ENCODE measurements at places on chromosomes 7 and 10.

- no peak for DNase-seq
Measured at GRCh38 chr7:15327001-15327400, 234.8 kb downstream of the AGMO start.

- no peak for DNase-seq
Measured at GRCh38 chr10:6501931-6502330, 78.1 kb downstream of the PRKCQ start.

DNA sequence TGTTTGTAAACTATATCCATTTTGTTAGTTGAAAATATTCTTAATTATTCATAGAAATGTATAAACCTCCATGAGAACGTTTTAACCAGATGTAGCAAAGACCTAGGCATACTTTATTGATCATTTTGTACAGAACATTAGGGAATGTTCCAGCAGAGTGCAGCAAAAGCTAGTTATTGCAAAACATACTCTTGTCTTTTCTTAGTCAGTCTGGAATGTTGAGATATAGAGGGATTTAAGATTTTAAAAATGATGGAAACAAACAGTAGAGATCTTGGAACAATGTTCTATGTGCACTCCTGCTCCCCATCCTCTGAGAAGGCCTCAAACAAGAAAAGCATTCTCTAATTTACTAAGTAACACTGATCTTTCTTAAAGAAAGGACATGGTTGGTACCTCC lies 292.1 kb downstream of the BBS9 start:
- no peak for DNase-seq

GRCh38 chr7:128931965-128932861 lies 5.5 kb upstream of the IRF5 start:
- DNase-seq, result no peak

- DNase-seq, result no peak
Measured at GRCh38 chr7:91198371-91198770, 65.9 kb upstream of the FZD1 start.

DNA sequence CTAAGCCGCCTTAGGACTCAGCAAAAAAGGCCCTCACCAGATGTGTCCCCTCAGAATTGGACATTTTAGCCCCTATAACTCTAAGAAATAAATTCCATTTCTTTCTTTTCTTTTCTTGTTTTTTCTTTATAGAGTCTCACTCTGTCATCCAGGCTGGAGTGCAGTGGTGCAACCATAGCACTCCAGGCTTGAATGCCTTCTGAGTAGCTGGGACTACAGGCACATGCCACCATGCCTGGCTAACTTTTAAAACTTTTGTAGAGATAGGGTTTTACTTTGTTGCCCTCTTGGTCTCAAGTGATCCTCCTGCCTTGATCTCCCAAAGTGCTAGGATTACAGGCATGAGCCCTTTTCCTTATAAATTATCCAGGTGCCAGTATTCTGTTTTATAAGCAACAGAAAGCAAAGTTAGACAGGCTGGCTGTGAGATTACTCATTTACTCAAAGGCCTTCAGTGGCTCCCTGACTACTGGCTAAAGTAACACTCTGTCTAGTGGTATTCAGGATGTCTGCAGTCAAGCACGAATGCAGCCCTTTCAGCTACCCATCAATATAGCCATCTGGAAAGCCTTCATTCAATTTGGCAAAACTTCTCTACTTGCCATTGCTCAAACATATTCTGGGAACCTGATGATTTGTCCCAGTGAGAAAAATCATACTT lies 128.6 kb downstream of the ICA1 start:
- no peak for DNase-seq

- DNase-seq, result no peak
Measured at GRCh38 chr10:97003151-97003803, 171.2 kb downstream of the LCOR start.

GRCh38 chr7:70051726-70052125 lies 453.5 kb downstream of the AUTS2 start:
- no peak for DNase-seq

GRCh38 chr10:63455507-63455906 lies 10.3 kb downstream of the JMJD1C start:
- DNase-seq, result no peak

- no peak for DNase-seq
Measured at GRCh38 chr7:141363748-141364147, 187.5 kb upstream of the AGK start.

DNA sequence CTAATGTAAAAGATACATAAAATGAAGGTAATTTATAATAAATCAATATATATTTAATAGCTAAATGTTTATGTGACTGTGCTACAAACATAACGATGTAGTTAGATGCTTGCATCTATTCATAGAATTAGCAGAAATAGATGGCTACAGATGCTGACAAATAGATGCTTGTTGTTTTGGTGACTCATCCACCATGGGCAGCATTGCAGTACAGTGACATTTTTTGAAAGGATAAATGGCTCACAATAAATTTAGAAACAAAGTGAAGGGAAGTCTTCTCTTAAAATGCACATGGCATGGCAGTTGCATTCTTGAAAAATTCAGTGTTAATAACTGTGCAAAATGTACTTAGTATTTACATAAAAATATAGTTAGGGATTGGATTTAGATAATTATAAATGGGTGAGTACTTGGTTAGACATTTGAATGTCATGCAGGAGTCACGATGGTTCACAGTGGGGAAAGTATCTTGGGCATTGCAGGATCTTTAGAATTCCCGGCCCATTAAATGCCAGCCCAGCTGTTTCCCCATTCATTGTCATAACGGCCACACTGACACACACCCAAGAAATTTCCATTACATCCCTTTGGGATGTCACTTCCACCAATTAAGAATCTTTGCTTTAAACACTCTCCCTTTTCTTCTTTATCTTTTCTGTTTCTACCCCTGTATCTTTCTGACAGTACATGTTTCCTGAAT lies 564.1 kb downstream of the ATRNL1 start:
- no peak for DNase-seq

DNA sequence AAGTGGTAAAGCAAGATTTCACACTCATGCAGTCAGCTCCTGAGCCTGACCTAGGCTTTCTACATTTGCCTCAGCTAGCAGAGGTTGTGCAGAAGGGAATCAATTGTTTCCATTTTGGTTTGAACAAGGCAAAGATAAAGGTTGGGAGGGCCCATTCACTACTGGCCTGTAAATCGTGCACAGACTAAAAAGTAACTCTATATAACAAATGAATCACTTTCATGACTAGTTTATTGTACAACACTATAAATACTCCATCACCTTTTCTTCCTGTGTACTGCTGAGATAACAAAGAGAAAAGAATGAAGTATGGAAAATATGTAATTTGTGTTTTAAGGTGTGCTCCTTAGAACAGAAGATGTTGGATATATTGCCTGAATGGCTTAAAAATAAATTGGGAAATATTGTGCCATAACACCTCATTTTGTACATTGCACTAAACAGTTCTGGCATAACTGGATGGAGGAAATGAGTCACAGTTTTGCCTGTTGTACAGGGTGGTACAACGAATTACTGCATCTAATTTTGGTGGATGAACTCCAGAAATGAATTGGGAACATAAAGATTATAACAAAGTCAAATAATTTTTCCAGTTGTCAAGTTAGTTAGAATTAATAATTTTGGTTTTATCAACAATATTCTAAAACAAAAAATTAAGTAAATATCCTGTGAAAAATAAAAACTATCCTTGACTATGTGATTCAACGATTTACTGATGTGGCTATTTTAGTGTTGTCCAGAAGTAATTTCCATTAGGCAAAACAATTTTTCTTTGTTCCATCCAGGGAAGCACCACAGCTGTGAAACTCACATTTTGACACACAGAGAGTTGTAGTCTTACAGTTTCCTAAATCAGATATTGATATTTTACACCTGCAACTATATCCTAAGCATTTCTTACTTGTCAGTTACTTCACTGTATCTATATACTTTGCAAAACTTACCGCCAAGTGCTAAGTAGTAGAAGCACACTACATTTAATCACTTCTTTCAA lies 18.0 kb downstream of the SEMA3C start:
- DNase-seq, result no peak

GRCh38 chr7:142671506-142671905 lies 77.8 kb upstream of the PRSS1 start:
- no peak for DNase-seq

GRCh38 chr10:29773675-29774091 lies 138.9 kb upstream of the SVIL start:
- DNase-seq, result no peak

- no peak for DNase-seq
Measured at GRCh38 chr7:102978284-102978683, 65.5 kb downstream of the LRRC17 start.

DNA sequence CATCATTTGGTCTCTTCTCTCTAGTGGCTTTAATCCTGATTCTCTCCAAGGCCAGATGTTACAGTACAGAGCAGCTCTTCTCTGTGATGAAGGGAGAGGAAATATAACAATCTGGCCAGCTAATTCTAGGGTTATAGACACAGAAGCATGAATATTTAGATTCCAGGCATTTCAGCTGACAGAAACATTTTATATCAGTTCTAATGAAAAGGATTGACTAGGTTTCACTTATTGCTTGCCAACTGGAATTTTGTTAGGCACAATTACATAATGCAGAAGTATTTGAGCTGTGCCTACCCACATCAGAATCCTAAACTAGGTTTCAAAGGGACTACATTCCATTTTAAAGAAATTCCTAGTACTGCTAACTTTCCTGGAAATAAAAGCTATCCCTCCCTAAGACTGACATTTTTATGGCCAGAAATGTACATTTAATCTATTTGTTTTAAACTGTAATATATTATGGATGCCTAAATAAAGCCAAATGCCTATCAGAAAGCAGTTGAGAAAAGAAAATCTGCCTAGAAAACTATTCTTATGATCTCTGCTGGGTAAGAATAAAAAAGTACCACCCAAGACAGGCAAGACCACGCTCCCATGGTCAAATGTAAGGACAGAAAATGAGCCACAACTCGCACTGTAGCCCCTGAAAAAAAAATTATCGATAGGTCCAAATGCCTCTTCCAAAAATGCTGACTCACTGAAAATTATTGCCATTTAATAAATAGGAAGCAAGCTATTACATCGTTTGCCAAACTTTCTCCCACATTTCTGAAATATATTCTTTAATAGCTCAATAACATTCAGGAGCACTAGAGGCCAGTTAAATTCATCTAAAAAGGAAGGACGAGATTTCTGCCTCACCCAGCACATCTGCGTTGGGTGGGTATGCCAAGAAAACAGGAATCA lies 498.1 kb downstream of the KCNMA1 start:
- no peak for DNase-seq

GRCh38 chr10:126015413-126015812 lies 119.0 kb downstream of the FANK1 start:
- no peak for DNase-seq

DNA sequence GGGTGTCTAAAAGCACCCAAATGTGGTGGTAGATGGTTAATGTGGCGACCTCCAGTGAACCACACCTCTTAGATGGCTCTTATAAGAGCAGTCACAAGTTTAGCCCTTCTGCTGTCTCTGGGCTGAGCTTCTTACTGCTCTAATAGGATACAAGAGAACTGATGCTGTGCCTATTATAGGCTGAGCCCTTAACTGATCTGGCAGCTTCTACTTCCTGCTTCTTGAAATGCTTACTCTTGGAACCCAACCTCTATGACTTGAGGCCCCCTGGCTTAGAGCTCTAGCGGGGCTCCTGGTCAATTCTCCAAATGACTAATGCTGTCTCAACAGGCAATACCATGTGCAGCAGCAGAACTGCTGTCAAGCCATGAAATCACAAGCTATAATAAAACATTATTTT lies 35.0 kb upstream of the LSM8 start:
- DNase-seq, result no peak

DNA sequence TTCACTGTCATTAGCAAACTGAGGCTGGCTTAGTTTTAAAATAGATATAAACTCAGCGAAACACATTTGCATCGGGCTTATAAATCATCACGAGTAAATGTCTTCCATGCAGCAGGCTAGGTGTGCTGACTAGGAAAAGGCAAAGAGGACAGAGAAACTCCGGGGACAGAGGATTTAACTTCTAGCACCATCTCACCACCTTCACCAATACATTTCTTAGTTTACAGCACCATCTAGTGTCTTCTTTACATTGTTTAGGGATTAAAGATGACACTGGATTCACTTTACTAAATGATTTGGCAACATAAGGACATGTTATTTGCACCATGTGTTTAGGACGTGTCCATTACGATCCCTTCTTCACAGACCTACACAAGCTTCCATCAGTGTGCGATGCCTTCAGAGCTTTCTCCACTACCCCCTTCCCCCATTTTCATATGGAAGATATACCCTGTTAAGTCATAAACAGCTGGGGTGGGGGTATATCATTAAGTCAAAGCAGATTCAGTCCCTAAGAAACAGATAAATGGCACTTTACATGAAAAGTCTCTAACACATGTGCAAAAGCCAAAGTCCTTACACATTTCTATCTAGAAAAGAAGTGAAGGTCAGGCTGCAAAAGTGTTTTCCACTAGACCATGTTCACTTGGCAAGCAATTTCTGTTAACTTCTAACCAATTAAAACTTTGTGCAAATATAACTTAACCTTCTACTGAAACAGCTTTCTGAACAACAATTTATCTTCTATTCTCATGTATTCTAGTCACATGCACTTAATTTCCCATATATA lies 103.3 kb downstream of the GRB10 start:
- no peak for DNase-seq

DNA sequence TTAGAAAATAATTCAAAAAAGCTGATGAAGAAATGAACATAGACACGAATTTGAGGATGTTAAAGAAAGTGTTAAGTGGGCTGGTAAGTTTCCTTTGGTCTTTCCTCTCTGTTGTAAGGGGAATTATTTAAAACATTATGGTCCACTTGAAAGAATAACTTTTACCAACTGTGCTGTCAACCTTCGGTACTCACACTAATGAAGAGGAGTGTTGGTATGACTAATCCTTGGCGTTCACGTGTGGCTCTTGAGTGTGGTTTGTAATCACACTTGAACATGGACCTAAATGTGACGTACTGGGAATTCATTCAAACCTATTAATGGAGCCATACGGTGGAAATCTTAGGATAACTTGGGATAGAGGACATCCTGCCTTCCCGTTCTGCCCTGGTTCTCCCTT lies 41.3 kb downstream of the TBXAS1 start:
- no peak for DNase-seq

All from NCI-H446 (cell line).